ENCODE measurements at places on chromosomes 5 and 9.

DNA sequence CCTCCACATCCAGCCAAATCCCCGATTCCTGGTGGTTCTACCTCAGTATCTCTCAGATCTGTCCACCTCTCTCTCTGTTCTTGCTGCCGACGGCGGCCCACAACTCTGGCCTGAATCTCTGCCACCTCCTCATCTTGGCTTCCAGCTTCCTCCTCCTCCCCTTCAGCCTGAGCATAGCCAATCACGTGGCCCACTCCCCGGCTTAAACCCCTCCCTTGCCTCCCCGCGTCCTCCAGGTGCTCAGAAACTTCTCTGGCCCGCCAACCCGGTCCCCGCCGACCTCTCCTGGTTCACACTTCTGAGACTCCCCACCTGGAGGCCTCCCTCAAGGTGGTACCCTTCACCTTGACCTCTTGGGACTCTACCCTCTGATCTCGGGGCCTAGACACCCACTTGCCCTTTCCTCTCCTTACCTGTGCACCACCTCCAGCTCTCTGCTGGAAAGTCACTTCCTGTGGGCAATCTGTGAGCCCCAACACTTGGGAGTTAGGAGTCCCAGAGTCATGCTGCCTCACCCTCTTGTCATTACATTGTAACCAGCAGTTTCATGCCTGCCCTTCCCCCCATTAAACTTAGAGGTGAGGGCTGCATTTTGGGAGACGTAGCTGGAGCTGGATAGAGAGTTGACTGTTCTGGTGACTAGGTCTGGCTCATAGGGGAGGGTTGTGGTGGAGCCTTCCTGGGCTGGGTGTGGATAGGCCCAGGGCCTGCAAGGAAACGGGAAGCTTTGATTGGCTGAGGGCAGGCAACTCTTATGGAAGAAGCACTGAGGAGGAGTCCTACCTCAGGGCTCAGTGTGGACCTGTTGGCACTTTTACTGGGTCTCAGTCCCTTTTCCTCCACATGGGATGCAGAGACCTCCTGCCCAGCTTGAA lies 4.5 kb upstream of the SET start:
- peak overlapping the region; percentile 8 for H3K27ac ChIP-seq
- peak overlapping the region; percentile 81 for H3K4me3 ChIP-seq
- H3K4me1 ChIP-seq = peaks cover 52% of the 10 kb centered on the region
- no peaks in the 10 kb centered on the region for H3K27me3 ChIP-seq
- H3K36me3 ChIP-seq = no peaks in the 10 kb centered on the region

DNA sequence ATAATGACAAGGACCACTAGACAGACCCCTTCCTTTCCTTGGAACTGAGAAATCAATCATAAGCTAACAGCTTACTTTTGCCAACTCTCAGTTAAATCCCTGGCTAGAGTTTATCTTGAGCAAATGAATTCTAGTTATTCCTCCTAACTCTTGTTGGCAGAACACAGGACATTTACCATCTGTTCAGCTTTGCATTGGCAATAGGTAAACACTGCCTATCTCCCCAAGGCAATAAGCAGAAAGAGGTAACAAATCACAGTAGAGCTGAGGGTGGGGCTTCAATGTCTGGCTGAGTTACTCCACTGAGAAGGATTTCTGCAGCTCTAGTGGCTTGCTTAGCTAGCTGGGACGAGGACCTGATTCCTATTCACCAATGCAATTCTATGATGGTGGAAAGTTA lies 503.3 kb upstream of the GRIA1 start:
- H3K27me3 ChIP-seq = no peaks in the 10 kb centered on the region
- no peak overlapping the region for H3K27ac ChIP-seq
- no peaks in the 10 kb centered on the region for H3K4me1 ChIP-seq
- no peaks in the 10 kb centered on the region for H3K36me3 ChIP-seq

DNA sequence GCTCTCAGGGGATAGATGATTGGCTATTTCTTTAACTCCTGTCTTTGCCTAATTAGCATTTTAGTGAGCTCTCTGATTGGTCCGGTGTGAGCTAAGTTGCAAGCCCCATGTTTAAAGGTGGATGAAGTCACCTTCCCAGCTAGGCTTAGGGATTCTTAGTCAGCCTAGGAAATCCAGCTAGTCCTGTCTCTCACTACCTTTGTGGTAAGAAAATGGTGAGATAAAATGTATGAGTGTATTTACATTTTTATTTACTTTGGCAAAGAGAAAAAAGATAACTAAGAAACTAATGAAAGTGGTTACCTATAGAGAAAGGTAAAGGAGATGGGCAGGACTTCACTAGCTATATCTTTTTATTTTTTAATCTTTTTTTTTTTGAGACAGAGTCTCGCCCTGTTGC lies 146.8 kb downstream of the RFK start:
- DNase-seq = no peak
- no peak overlapping the region for H3K4me3 ChIP-seq
- H3K36me3 ChIP-seq = no peaks in the 10 kb centered on the region
- no peaks in the 10 kb centered on the region for H3K4me1 ChIP-seq
- no peaks in the 10 kb centered on the region for H3K27me3 ChIP-seq

GRCh38 chr9:2220036-2220435 lies 204.9 kb downstream of the SMARCA2 start:
- no peaks in the 10 kb centered on the region for H3K27me3 ChIP-seq
- H3K4me3 ChIP-seq = no peak overlapping the region

DNA sequence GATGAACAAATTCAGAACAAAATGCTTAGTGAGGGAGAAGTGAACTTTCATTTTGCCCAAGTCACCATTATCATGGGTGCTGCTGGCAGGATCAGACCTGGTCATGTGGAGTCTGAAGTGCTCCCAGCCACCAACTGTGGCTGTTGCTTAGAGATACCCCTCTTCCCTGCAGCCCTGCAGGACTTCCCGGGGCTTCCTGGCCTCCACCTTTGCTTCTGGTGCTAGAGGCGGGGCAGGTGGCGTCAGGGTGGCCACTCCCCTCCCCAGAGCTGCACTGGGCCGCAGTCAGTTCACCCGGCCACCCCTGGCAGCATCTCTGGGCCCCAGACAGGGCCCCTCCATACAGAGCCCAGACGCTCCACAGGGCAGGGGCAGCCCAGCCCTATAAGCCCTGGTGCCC lies 30.0 kb upstream of the SLC12A7 start:
- DNase-seq = no peak
- no peaks in the 10 kb centered on the region for H3K27me3 ChIP-seq
- H3K4me3 ChIP-seq = no peak overlapping the region
- H3K36me3 ChIP-seq = no peaks in the 10 kb centered on the region

GRCh38 chr9:91144769-91145168 lies 216.9 kb downstream of the AUH start:
- no peak overlapping the region for H3K27ac ChIP-seq
- H3K27me3 ChIP-seq = no peaks in the 10 kb centered on the region
- no peak overlapping the region for H3K4me3 ChIP-seq
- no peaks in the 10 kb centered on the region for H3K36me3 ChIP-seq
- DNase-seq = no peak

DNA sequence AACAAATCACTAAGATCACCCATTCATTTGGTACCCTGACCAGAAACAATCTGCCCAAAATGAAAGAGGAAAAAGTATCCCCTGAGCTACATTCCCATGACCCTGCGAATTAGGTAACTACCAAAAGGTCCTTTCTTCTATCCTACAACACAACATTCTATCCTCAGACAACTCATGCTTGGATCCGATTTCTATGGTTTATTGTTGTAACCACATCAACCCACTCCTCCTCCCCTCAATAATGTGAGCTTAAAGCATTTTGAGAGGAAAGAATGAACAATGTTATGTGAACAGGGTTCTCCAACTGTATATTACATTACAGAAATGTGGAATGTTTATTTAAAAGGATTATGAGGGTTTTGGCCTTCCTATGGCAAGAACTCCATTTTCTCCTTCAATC lies 4.0 kb downstream of the SLC35D2 start:
- no peaks in the 10 kb centered on the region for H3K36me3 ChIP-seq
- no peak overlapping the region for H3K4me3 ChIP-seq
- peaks cover 16% of the 10 kb centered on the region for H3K4me1 ChIP-seq
- no peaks in the 10 kb centered on the region for H3K27me3 ChIP-seq
